Stomach (tissue), 19 donors: ENCODE measurements at places on chromosomes 1 and 21. TPM values are rescaled to one million over a fixed set of nuclear protein-coding genes. Genes with fewer than 3 reads are reported as not detected.

Gene CFHR1
- total RNA-seq: not detected

GRCh38 chr1:117675907-117676430 is 70.1 kb downstream of the TENT5C start:
- no peak for DNase-seq

Gene LRRIQ3
- 2.2 TPM for total RNA-seq

Gene PLPPR4
- 3.1 TPM for total RNA-seq

Gene SIK1
- 93.4 TPM for total RNA-seq

Gene RPF1
- total RNA-seq: 40.8 TPM

- DNase-seq: no peak
Measured at GRCh38 chr1:178452013-178452412, 44.8 kb downstream of the CLEC20A start.

Gene COL24A1
- 2.0 TPM for total RNA-seq

DNA sequence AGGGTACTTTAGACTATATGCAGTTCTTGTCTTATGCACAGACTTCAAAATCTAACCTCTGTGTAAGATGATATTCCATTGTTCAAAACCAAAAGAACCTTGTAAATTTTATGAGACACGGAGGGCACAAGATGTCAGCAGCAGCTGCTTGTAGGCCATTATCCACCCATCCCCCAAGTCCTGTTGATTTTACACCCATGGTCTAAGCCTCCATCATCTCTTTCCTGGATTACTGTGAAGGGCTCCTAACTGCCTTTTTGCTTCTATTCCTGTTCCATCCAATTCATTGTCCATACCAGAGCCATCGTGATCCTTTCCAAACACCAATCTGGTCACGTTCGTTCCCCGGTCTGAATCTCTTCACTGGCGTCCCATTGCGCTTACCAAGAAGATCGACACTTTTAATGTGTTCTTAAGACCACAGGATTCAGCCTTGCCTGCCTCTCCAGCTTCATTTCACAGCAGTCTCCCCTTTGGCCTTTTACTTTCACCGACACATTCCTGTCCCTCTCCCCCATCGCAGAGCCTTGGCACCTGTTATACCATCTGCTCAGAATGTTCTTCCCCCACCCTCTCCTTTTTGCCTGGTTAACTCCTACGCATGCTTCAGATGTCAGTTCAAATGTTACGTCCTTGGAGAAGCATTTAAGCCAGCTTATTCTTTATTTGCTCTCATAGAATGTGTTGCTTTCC is 107.3 kb upstream of the POU3F1 start:
- DNase-seq: no peak

DNA sequence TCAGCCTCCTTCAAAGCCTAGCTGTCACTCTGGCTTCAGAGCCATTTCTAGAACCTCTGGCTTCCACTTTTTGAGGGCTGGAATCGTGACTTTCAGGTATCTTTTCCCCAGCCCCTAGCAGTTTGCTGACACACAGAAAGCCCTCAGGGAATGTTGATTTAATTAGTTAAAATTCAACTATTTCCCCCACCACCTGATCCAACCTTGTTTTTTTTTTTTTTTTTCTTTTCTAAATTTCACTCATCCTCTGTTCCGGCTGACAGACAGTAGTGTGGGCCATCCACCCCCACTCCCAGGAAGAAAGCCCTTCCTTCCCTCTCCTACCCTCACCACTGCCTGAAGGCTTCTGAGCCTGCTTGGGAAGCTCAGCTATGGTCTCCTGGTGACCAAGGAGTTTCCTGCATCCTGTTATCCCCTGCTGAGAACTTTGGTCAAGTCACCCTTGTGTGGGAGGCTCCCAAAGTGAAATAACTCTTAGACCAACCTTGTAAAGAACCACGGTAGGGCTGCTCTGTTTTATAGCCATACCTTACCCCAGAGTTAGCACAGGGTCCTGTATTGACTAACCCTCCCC is 29.4 kb downstream of the KCNJ6 start:
- no peak for DNase-seq

- no peak for DNase-seq
Measured at GRCh38 chr1:80673935-80674597, 1126.7 kb upstream of the ADGRL2 start.

DNA sequence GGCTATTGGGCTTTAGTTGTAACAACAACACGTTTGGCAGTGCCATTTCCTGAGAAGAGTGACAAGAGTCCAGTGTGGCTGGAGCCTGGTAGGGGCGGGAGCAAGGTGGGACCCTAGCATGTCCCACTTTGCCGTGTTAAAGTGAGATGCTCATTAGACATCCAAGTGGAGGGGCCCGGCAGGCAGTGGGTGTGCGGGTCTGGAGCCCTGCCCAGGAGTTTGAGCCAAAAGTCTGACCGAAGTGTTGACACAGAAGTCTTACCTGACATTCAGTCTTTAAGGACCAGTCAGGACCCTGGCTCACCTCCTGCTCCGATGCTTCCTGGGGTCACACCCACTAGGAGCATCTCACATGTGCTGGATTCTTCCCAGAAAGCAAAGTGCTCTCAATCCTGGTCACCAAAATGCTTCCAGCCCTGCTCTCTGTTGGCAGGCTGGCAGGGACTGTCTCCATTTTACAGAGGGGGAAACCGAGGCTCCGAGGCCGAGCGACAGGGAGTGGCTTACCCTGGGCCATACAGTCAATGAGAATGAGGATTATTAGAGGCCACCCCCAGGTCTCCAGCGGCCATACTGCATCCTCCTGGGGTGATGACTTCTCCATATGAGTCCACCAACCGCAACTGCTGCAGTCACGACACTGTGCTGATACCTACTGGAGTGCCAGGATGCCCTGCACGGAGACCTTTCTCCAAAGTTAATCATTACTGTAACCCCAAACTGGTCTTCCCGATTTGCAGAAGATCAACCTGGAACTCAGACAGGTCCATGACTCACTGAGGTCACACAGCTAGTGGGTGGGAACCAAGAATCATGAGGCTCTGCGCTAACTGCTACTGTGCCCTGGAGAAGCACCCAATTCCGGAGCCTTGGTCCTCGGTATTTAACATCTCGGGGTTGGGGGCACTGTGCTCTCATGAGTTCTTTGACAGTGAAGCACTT is 112.7 kb downstream of the PRDM2 start:
- DNase-seq: no peak

DNA sequence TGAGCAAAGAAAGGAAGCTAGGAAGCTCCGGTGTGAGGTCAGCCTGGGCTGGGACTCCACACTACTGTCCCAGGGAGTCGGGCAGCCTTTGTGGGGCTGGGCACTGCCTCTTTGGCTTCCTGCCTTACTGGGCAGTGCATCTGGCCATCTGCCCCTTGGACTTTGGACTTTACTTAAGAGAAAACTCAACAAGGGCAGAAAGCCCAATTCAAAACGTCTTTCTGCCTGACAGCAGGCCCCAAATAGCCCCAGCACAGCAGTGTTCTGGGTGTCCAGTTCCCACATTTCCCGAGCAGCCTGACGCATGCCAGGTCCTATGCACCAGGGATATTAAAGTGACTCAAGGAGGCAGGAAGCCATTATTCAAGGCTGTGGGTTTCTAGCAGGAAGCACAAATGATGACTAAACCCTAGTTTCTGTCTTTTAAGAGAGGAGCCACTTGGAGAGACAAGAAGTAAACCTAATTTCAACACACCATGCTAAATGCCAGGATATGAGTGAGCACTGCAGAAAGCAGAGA is 37.9 kb upstream of the EDEM3 start:
- peak; percentile 77 for DNase-seq

DNA sequence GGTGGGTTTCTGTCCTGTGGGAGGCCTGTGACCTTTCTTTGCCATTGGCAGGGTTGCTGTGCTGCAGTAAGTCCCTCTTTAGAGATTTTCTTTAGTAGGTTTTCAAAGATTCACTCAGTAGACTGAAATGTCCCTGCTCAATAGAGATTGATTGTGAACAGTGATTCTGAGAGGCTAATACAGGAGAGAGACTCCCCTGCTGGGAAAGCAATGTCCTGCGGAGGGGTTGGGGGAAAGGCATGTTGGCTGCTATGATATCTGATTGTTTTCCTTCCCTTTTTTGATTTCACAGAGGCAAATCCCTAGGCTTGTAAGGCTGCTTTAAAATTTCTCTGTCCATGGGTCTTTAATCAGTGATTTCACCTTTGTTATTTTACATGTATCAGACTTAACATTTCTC is 589.9 kb downstream of the ADGRL2 start:
- no peak for DNase-seq

Gene KRTAP10-12
- total RNA-seq: not detected

GRCh38 chr1:226717256-226717909 is 21.7 kb downstream of the ITPKB start:
- DNase-seq: no peak

Gene NUDT4B
- total RNA-seq: not detected

- DNase-seq: peak; percentile 86
Measured at GRCh38 chr1:63701187-63701586, 72.6 kb upstream of the ROR1 start.

Gene IL19
- not detected for total RNA-seq

DNA sequence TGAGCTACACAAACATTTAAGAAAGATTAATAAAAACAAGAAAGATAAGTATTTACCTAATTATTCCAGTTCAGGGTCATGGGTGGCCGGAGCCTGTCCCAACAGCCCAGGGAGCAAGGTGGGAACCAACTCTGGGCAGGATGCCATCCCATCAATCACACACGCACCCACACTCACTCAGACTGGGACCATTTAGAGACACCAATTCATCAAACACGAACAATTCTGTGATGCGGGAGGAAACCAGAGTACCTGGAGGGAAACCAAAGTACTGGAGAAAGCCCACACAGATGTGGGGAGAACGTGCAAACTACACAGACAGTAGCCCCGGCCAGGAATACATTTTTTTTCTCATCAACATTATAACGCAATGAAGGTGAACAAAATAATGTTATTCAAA is 16.2 kb downstream of the WASF2 start:
- no peak for DNase-seq

DNA sequence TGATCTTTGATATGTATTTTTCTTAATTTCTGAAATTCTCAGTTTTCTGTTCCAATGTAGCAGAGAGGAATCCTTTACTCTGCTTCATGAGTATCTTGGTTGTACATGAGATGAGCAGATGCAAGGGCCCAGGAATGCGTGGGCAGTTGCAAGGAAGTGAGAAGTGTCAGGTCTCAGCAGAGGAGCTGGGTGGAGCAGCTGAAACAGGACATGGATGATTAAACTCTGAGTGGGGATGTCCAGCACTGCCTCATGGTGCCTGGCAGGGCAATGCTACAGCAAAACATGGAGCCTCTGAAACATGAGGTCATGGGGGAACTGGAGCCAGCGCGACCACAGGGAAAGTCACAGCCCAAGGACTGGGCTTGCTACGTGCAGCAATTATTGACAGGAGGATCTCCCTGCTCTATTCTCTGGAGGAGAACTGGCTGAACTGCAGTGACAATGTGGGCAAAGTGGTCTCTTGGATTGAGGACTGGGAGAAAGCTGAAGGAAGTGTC is 48.4 kb downstream of the COLGALT2 start:
- peak; percentile 21 for DNase-seq

Gene TMPRSS2
- total RNA-seq: 195 TPM

DNA sequence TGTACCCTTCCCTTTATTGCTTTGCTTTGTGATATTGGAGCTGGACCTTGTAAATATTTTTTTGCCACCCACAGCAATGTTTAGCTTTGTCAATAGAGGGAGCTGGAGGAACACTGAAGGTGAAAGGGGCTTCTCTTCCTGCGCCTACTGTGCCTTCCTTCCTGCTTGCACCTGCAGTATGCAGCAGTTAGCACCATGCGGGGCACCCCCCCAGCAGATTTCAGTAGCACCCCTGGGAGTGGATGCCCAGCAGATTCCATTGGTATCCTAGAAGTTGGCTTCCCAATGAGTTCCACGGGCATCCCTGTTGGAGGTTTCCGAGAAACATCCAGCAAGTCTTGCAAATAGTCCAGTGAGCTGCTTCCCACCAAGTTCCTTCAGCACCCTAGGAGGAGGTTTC is 25.6 kb downstream of the S100A10 start:
- DNase-seq: peak; percentile 44

DNA sequence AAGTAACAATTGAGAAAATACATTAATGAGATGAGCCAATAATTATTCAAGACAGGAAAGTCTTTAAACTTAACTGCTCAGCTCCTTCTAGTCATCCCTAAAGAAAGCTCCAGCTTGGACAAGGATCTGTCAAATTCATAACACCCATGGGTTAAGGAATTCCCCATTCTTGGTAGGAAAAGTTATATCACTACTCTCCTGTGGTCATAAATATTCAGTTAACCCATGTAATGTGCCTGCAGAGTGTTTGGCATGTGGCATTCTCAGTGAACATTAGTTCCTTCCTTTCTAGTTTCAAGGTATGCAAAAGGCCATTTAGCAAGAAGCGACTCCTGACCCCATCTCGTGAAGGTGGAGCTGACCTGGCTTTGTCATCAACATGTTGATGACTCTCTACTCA is 76.7 kb upstream of the VCAM1 start:
- DNase-seq: no peak

Gene MAN1C1
- total RNA-seq: 33.9 TPM

GRCh38 chr1:54570161-54570560 is 22.1 kb downstream of the ACOT11 start:
- no peak for DNase-seq

DNA sequence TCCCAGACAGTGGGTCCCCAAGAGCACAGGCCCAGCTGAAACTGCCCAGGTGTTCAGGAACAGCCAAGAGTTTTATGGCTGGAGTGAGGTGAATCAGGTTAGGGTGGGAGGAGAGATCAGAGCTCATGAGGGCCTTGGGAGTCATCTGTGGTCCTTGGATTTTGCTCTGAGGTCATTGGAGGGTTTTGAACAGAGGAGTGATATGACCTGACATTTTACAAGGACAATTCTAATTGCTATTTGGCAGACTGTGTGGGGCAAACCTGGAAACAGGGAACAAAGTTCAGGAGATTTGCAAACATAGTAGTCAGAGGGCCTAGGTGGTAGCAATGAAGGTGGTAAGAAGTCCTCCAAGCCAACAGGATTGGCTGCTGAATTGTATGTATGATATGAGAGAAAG is 31.1 kb upstream of the LRRN2 start:
- DNase-seq: no peak
